ENCODE measurements at places on chromosomes 7 and 10.

DNA sequence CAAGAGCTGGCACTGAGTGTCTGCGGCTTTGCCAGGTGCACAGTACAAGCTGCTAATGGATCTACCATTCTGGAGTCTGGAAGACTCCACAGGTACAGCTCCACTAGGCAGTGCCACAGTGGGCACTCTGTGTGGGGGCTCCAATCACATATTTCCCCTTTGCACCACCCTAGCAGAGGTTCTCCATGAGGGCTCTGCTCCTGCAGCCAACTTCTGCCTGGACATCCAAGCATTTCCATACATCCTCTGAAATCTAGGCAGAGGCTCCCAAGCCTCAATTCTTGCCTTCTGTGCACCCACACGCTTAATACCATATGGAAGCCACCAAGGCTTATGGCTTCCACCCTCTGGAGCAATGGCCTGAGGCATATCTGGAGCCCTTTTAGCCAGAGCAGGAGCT is 29.2 kb downstream of the IQUB start:
- DNase-seq: no peak

DNA sequence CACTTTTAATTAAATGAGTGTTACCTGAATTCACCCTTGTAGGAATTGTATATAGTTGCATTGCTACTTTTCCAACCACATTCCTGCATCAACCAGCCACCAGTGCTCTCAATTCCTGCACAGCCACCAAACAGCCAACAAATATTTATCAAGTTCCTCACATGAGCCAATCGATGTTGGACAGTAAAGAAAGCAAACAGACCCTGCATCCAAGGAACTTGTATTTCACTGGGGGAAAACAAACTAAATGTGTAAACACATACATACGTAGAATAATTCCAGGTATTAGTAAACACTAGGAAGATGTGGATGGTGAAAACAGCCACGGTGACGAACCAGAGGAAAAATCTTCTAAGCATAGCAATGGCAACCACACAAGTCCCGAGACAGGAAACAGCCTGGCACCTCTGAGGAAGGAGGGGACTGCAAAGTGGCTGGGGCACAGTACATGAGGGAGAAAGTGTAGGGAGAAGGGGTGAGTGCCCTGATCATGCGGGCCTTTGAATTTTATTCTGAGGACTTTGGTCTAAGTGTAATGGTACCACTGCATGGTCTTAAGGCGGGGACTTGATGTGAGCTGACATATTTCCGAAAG is 111.2 kb downstream of the XRCC2 start:
- no peak for DNase-seq

DNA sequence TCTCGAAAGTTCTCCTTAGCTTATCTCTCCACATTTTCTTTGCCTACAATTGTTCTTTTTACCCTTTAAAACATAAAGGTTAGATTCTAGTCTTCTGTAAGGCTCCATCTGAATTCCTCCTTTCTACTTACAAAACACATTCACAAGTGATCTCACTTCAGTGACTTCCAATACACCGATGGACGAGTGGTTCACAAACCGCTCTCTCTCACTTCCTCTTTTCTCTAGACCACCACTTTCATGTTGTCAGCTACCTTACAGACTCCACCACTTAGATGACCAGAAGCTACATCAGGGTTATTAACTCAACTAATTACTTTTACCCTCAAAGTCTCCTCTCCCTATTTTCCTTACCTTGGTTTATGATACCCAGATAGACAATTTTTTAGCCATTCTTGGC is 11.8 kb downstream of the MET start:
- DNase-seq: no peak

GRCh38 chr10:88835910-88836221 is 15.8 kb downstream of the ANKRD22 start:
- DNase-seq: no peak

DNA sequence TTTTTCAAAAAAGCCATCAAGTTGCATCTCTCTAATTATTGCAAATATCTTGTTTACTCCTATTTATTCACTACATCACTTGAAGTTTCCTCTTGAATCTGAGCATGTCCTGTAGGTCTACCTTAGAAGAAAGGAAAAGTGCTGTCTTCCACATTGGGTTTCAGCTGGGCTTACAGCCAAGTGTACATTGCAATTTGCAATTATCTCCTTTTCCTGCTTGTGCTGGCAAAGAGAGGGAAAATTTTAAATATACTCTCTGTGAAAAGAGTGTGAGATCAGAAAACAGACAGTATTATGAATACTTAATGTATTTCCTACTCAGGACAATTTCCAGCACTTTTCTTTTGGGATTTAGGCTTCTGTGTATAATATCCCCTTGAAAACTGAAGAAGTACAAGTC is 839.7 kb downstream of the CNTNAP2 start:
- DNase-seq: peak; percentile 82

GRCh38 chr7:5463031-5463430 is 39.4 kb upstream of the TNRC18 start:
- DNase-seq: no peak

DNA sequence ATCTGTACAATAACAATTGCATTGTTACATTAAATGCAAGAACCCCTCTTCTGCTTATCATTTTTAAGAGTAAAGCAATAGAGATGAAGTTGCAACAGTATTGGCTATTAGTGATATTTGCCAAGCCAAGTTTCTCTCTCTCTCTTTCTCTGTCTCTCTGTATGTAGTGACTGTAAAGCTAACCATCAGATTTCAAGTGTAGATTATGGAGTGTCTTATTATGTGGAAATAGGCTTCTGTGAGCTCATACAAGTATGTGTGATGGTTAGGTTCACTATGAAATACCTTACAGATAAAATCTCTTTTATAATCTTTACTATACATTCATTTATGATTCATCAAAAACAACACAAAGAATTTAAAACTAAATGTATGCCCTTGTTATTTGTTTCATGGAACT is 28.6 kb upstream of the NRP1 start:
- no peak for DNase-seq

- no peak for DNase-seq
These were observed 20.4 kb downstream of the PPA1 start for GRCh38 chr10:70212879-70213278.

- DNase-seq: no peak
These were observed 763.2 kb downstream of the GRID1 start for GRCh38 chr10:85603151-85603940.

DNA sequence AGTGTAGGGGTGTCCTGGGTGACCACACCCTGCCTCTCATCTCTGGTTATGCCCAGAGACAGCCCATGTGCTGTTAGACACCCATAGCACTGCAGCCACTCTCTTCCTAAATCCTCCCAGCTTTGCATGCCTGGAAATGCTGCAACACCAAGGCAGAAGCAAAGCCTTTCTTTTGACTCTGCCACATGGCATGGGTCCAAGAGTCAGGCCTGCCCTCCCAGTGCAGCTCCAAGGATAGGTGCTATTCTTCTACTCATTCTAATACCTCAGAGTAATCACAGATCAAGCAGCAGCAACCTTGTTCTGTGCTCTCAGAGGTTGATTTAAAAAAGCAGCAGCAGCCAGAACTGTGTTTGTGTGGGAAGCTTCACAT is 23.4 kb downstream of the FRMPD2 start:
- peak; percentile 43 for DNase-seq

DNA sequence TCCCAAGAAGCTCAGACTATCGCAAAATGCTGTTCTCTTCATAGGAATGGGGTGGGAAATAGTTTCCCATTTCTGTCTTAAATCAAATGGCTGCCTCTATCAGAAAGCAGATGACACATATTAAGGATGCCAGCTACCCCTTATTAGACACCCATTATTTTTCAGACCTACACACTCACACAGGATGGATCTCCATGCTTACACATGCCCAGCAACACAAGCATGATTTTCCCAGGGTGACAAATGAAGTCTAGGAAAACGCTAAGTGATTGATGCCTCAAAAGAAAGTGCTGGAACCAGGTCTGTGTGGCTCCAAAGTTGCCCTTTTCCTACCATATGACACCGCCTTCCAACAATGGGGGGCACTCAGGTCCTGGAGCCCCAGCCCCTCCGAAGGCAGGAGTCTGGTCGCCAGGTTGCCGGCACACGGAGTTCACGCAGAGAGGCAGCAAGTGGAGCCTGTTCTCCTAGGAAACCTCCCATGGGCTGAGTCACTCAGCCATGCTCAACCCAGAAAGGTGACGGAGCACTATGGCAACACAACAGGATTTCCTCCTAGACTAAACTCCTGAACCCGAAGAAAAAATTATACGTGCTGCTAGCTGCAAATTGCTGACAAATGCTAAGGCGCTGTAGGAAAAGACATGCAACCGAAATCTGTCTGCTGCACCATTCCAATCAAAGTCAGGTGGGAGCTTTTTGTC is 19.8 kb downstream of the VOPP1 start:
- DNase-seq: no peak

DNA sequence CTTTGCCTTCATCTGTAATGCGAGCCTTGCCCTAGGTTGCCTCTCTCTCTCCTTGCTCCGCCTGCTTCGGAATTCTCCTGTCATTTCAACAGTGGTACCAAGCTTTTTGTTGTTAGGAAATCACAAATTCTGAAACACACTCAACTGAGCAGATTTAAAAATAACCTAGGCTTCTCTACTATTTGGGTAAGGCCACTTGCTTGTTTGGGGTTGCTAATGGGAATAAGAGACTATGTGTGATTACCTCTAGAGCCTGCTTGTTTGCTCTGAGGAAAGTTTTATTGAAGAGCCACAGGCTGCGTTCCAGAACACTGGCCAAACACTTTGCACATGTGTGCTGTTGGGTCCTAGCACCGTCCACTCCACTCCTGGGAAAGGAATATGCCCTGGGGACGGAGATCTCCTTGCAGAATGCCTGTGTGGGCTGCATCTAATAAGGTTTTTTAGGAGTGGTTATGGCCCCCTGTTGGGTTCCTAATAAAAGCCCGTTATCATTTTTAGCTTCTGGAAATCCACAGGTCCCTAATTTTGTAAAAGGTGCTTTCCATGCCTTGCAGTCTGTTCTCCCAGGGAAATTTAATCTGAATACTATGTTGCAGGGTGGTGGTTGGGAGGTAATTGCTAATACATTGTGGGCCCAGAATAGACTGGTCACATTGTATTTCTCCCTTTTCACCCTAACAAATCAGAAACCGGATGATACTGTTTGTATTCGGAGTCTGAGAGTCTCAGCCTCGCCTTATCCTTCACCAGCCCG is 68.7 kb upstream of the KLF6 start:
- no peak for DNase-seq

DNA sequence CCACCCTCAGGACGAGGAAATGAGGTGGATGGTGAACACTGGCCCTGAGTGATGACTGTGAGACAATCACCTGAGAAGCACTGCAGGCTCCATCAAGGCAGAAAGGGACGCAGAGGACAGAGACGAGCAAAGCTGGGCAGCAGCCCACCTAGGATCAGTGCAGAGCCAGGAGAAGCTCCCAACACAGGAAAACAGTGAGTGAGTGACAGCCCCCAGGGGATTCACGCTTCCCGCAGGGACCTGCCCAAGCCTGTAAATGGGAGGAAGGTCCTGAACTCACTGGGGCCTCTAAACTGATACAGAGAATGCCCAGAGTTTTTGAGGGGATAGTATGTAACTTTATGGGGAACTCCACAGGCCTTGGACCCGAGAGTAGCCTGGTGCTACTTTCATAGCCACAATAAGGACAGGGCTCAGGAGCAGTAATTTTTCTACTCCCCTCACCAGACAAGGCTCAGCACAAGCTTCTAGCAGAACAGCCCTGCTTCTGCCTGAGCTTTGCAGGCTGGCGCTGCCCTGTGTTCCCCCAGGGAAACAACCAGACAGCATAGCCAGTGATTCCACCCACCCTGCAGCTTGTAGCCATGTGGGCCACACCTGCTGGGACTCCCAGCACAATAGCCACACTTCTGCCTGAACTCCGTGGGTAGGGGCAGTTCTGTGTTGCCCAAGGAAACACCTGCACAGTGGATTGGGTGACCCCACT is 708.4 kb downstream of the POM121L12 start:
- no peak for DNase-seq

DNA sequence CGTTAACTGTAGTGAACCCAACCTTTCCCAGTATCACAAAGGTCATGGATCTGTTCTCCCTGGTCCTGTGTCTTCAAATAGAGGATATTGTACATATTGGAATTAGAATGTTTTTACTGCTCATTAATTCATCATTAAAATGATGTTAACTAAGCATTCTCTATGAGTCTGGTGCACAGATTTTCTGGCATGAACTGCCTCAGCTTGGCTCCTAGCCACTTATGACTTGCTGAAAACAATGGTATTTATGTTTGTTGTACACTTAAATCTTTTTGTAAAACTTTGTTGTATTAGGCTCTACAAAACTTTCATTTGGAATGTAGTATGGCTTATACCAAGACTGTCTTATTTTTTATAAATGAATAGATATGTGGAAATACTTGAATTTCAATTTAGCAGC is 329.4 kb downstream of the TFEC start:
- DNase-seq: no peak

GRCh38 chr10:120943542-120943941 is 92.4 kb downstream of the WDR11 start:
- DNase-seq: no peak

DNA sequence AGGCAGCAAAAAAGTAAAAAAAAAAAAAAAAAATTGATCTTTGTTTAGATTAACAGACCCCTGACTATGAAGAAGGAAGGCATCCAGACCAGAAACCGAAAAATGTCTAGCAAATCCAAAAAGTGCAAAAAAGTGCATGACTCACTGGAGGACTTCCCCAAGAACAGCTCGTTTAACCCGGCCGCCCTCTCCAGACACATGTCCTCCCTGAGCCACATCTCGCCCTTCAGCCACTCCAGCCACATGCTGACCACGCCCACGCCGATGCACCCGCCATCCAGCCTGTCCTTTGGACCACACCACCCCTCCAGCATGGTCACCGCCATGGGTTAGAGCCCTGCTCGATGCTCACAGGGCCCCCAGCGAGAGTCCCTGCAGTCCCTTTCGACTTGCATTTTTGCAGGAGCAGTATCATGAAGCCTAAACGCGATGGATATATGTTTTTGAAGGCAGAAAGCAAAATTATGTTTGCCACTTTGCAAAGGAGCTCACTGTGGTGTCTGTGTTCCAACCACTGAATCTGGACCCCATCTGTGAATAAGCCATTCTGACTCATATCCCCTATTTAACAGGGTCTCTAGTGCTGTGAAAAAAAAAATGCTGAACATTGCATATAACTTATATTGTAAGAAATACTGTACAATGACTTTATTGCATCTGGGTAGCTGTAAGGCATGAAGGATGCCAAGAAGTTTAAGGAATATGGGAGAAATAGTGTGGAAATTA is 19.4 kb downstream of the GATA3 start:
- no peak for DNase-seq

DNA sequence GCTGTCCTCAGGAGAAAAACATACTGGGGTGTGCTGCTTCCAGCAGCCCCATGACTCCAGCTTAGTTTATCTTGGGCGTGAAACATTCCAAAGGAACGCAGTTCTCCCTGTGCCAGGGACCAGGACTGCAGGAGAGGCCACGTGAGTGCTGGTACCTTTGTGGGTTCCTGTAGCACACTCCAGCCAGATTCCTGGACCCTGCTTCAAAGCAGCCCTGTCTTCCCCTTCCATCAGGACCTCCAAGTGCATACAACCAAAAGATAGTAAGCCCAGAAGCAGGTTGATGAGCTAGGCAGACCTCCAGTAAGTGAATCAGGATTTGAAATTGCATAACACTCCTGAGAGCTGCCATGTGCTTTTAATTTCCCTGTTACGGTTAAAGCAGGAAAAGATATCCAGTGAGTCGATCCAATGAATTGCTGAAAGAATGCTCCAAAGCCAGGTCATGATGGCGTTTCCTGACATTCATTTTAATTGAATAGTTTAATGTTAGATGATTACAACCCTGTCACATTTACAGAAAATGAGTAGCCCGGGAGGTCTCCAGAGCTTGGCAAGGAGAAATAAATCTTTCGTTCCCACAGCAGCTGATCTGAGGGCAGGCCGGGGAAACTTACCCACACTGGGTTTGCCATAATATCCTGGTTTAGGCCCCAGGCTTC is 38.9 kb upstream of the CPXM2 start:
- DNase-seq: no peak

GRCh38 chr10:78849115-78849514 is 219.7 kb upstream of the ZMIZ1 start:
- DNase-seq: no peak
